ENCODE measurements at places on chromosomes 1 and 21.

- no peak for DNase-seq
These were observed 738 bp downstream of the GNPAT start for GRCh38 chr1:231241750-231242149.

DNA sequence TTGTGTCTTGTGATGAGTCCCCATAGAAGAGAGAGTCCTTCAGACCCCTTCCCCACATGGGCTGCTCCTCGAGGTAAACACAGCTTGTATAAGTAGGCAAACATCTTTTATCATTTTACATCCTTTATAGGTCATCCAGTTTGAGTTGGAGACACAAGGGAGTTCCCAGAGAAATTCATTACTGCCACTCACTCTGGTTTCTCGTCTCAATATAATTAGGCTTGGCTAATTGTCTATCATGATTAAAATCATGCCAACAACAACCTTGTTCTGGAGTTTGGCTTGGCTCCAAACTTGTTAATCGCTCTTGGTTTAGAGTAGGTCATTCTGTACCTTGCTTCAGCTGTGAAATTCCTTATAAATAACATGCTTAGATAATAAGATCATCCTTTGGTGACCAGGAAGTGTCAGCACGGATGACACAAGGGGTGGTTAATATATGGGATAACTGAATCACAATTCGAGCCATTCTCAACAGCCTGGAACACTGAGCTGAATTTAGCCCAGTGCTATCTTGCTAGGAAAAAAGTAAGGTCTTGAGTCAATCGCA, 70.7 kb upstream of the DAB1 start:
- no peak for DNase-seq

DNA sequence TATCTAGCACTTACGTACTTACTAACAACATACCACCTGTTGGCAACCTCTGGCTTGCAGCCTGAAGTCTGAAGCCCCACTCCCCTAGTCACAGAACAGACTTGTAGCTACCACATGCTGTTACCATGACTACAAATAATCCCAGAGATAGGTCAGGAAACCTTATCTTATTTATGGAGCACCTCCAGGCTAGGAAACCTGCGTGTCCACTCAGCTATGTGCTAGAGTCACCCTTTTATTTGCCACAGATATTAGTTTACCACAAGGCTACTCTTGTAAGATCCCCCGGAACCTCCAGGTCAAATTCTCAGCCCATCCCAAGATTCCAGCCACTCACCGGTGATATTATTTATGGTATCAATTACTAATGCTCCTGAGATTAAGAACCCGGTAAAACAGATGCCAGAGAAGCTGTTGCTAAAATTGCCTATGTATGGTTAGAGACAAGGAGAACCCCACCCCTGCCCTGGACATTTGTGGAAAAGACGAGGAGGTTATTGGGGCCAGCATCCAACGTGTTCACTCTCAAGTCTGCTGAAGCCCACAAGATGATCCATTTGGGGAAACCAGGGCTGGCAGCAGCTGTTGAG, 116.5 kb downstream of the TBX15 start:
- DNase-seq, result no peak

GRCh38 chr1:114554577-114554976, 26.8 kb downstream of the BCAS2 start:
- DNase-seq, result no peak

GRCh38 chr1:200372095-200372884, 37.5 kb downstream of the ZNF281 start:
- no peak for DNase-seq

DNA sequence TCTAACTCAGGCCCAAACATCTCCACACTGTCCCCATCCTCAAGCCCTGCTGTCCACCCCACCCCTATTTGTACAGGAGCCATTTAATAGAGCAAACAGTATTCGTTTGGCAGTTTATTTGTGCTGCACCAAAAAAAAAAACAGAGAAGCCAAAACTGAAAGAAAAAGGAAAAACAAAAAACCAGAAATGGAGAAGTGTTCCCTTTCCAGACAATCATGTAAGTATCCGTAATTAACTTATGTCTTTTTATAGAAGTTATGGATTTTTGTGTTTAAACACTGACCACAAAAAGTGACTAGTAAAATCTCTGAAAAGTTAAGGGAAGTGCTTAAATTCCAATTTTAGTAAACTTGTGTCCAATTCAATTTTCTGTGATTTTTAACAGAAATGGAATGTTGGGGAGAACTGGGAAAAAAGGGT, 40.4 kb upstream of the ZBTB18 start:
- DNase-seq, result no peak

DNA sequence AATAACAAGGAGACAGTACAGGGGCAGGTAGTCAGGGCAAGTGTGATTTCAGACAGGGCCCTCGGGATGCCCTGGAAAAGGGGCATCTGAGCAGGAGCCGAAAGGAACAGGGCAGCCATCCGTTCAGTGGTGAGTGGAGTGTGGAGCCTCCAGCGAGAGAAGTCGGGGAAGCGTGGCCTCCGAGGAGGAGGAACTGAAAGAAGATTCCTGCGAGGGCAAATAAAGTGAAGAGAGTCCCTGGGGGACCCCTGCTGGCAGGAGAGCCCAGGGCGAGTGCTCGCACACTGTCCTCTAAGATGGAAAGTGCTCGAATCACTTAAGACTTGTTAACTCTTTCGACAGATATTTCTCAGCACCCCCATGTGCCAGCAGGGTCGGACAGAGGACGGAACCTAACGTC, 3.5 kb upstream of the UTS2 start:
- no peak for DNase-seq

GRCh38 chr1:99544328-99544727, 101.6 kb upstream of the PALMD start:
- no peak for DNase-seq

DNA sequence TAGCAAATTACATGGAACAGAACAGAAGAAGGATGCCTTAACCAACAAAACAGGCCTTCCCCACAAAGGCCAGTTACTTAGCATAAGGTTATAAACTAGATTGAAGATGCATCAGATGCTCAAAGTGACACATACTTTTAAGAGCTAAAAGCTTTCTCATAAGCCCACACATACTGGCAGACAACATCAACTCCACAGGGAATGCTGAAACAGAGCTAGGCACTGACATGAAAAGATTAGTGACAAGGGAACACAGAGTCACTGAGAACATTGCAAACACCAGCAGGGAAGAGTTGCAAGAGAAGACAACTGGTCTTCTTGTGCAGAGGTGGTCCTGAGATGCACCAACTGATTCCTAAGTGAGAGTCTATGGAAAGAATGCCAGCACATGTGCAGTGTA, 6.9 kb downstream of the TTC13 start:
- no peak for DNase-seq

GRCh38 chr1:244768186-244768585, 67.3 kb upstream of the COX20 start:
- DNase-seq, result no peak

DNA sequence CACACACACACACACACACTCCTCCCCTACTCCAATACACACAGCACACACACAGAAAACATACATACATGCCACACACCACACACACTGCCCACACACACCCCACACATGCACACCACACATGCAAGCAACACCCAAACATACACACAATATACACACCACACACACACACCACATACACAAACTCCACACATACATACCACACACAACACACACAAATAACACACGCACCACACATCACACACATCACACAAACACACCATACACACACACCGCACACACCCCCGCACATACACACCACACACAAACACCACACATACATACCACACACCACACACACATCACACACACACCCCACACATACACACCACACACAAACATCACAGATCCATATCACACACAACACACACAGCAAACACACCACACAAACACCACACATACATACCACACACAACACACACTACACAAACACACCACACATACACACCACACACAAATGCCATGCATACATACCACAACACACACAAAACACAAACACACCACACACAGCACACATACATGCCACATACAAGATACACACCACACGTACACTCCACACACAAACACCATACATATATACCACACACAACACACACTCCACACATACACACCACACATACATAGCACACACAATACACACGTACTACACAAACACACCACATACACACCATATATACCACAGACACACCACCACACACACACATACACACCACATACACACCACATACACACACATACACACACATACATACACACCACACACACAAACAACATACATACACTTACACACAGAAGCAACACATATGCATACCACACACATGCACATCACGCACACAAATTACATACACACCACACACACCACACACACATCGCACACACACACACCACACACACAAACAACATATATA, 932 bp upstream of the RAB7B start:
- no peak for DNase-seq

DNA sequence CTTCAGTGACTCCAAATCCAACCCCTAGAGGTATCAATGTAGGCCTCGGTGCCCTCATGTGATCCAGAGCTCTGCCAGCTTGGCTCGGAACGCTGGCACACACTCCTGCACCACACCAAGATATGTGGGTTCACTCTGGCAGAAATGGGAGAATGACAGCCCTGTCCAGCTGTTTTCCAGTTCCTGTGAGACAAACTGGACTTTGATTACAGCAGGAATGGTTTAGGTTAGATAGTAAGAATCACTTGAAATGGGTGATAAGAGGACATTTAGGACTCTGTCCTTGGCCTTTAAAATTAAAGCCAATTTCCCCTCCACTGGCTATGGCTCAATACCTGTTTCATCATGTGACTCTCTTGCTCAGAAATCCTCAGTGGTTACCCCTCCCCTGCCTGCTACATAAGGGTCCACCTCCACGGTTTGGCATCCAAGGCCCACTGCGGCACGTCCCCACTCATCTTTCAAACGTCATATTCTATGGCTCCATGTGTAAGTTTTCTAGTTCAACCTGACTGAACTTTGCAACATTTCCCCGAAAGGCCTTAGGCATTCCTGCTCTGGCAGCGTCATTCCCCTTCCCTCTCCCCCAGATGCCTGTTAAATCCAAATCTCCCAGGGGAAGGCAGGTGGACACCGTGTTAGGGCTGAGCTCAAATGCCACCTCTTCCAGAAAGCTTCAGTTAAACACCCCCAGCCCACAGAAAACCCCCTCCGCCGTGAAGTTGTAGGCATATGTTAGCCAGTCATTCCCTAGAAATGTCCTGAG, 44.7 kb downstream of the PLEKHA6 start:
- DNase-seq, result no peak

- no peak for DNase-seq
These were observed 18.0 kb downstream of the NLRP3 start for GRCh38 chr1:247434005-247434404.

- DNase-seq, result no peak
These were observed 730.3 kb downstream of the PTPRU start for GRCh38 chr1:29966526-29967045.

GRCh38 chr1:168280296-168280927, at the start of gene TBX19:
Gene TBX19 (plus strand): TSS chr1:168280877. CDS start chr1:168281091, 214 bp downstream.
- DNase-seq, result no peak

DNA sequence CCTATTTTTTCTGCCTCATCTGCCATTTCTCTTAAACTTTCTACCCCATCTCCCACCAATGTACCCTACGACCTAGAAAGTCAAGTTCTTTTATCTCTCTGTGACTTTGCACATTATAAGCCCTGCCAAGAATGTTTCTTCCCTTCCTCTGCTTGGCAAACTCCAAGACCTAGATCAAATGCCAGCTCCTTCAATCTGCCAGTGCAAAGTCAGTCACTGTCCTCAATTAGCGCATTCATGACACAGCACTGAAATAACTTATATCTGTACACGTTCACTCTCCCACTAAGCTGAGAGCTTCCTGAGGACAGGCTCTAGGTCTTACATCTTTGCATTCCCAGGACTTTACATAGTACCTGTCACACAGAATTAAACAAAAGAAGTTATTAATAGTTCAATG, 21.4 kb upstream of the LSM10 start:
- DNase-seq, result no peak

DNA sequence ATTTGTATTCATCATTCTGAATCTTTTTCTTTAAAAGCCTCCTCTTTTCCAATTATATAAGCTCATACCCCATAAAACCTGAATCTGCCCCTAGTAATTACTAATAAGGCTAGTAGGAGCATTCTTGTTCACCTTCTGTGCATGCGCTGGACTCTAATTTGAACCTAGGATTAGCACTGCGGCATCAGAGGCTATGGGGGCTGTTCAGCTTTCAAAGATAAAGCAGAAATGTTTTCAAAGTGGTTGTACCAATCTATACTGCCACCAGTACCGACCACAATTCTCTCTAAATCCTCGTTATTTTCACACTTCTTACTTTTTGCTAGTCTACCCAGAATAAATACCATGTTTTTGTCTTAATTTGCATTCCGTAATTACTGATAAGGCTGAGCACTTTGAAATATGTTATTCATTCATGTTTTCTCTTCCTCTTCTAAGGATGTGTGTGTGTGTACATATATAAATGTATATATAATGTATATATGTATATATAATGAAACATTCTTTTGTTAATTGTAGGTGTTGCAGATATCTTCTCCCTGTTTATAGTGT, 1.6 kb upstream of the DDX59 start:
- DNase-seq, result no peak

DNA sequence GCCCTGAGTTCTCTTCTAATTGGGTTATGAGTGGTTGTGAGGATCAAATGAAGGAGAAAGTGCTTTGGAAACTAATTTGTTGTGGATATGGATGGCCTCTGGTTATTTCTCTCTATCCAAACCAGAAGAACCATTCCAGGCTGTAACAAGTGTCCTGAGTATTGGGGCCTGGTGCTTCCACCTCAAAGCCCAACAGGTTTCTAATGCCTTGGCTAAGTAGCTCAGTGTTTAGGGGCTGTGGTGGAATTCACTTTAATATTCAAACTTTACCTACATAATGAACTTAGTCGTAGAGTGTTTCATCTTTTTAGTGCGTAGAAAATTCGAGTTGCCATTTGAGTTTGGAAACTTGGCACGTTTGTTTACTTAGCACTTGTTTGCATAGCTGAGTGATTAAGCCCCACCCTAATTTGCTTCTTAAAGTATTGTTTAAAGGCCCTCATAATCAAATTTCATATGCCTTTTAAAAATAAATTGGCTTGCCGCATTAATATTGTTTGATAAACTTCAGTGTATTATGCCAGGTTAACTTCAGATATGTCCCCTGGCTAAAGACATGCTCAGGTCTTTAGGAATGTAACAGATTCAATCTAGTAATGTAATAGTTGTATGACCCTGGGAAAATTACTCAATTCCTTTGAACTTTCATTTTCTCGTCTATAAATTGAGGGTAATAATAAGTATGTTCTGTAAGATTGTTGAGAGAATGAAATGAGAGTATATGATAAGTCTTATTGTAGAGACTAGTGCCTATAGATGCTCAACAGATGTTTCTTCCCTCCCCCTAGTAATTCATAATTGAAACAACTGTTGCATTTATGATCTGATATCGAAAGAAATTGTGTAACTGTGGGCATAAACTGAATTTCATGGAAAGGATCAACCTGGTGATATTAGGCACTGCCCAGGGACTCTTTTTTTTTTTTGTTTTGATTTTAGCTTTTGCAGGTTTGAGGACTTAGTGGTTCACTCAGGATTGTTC, 1.6 kb downstream of the AGO4 start:
- DNase-seq, result no peak
